Activated naive CD8-positive, alpha-beta T cell treated with anti-CD3 and anti-CD28 coated beads, Interleukin-2, amount 10 ng/mL, durations not matched to agents 7 days and 5 days (primary cell): ENCODE measurements at places on chromosomes 4 and X.

DNA sequence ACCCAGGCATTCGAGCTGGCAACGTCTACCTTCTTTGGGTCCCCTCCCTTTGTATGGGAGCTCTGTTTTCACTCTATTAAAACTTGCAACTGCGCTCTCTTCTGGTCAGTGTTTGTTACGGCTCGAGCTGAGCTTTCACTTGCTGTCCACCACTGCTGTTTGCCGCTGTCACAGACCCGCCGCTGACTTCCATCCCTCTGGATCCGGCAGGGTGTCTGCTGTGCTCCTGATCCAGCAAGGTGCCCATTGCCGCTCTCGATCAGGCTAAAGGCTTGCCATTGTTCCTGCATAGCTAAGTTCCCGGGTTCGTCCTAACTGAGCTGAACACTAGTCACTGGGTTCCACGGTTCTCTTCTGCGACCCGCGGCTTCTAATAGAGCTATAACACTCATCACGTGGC lies 183.5 kb upstream of the GALNTL6 start:
- no peak overlapping the region for H3K4me3 ChIP-seq
- H3K4me1 ChIP-seq, result no peaks in the 10 kb centered on the region
- H3K27ac ChIP-seq, result no peak overlapping the region

DNA sequence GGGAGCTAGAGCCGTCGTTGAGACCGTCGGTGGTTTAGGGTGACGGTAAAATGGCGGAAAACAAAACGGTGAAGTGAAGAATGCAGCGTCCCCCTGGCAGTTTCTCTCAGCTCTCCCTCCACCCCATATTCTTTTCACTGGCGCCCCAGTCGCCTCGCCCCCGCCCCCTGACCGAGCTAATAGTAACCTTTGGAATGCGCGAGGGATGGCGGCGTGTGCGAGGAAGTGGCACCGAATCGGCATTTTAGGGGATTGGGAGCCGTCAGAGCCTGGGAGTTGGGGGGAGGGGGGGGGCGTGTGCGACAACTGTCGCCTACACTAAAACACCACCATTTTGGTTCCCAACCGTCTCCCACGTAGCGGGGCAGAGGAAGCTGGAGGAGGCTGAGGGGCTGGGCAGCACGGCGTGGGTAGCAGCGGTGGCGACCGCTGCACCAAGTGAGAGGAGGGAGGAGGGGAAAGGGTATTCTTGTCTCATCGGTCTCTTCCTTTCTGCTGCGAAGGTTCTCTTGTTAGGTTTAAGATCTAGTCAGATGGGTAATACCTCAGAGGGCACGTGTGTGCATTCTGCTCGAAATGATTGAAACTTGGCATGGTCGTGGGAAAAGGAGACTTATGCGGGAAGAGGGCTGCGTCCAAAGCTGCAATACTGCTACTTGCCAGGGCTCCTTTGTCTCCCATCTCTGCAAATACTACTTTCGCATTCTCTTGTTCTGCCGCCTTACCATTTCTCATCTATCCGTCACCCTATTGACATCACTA lies 840 bp downstream of the ZNF711 start:
- peak overlapping the region; percentile 92 for H3K4me3 ChIP-seq
- H3K36me3 ChIP-seq, result no peaks in the 10 kb centered on the region
- DNase-seq, result peak; percentile 25
- H3K27ac ChIP-seq, result peak overlapping the region; percentile 60
- H3K27me3 ChIP-seq, result peaks cover 19% of the 10 kb centered on the region

DNA sequence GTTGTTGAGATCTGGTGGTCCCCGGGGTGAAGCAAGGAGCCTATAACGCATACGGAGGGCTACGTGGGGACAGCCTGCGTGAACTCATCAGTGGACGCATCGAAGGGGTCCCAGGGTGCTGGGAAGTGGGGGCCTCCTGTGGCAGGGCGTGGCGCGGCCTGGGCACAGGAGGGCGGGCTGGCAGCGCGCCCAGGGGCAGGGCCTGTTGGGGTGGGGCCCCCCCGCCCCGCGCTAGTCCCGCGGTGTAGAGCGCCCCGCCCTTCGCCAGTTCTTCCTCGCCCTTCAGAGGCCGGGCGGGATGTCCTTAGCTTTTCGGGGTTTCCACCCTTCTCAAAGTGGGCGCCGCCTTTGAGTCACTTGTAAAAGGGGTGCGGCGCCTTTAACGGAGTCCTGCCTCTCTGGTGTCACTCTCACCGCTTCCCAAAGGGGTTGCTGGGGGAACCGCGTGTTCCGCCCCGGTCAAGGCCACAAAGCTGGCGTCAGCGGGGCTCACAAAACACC lies 632 bp downstream of the PLP2 start:
- peaks cover 20% of the 10 kb centered on the region for H3K4me1 ChIP-seq
- peak overlapping the region; percentile 83 for H3K27ac ChIP-seq
- H3K36me3 ChIP-seq, result peaks cover 12% of the 10 kb centered on the region
- no peaks in the 10 kb centered on the region for H3K27me3 ChIP-seq
- DNase-seq, result peak; percentile 76

- peaks cover 20% of the 10 kb centered on the region for H3K36me3 ChIP-seq
- no peaks in the 10 kb centered on the region for H3K27me3 ChIP-seq
- DNase-seq, result no peak
- no peaks in the 10 kb centered on the region for H3K4me1 ChIP-seq
These were observed 119.2 kb upstream of the MAB21L2 start for GRCh38 chr4:150462743-150463142.

DNA sequence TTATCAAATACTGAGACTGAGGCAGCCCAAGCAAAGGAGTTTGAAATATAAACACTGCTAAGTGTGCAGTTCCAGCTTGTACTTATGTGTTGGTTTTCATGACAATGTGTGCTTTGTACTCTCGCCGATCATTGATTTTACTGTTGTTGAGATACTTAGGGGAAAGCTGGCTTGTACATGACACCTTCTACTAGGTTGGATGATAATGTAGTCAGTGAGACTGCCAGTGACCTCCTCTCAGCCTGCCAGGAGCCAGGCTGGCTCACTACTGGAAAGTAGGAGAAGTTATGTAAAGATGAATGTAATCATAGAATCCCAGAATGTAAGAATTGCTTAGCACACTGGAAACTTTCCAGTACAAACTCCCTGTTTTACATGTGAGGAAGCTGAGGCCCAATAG lies 132.0 kb downstream of the AFF2 start:
- no peak overlapping the region for H3K4me3 ChIP-seq
- no peak for DNase-seq
- H3K4me1 ChIP-seq, result no peaks in the 10 kb centered on the region
- no peaks in the 10 kb centered on the region for H3K27me3 ChIP-seq

DNA sequence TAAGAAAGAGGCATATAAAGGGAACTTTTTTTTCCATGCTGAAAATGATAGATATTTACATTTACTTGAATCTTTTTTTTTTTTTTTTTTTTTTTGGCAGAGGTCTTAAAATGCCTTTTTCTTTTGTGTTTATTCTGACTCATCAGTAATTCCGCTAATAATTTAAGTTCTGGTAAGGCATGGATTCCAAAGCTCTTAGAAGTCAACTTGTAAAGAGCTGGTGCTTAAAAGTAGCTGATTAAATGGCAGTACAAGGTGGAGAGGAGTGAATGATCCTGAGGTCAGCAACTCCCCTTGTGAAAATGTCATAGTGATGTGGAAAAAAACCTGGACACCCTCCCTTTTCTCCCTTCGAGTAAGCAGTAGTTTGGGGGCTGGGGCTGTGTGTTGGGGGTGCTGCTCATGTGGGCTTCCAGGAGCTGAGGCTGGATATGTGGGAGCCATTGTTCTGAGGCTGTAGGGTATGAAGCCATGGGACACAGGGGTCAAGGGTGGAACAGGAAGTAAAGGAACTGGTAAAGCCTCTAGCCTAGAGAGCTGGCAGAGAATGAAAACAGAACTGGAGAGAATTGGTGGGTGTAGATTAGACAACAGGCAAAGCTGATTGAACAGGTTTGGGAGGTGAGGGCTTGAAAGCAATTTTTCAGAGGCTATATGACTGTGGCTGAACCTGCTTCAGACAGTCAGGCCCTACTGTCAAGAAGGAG lies 41.0 kb upstream of the PITX2 start:
- no peaks in the 10 kb centered on the region for H3K36me3 ChIP-seq
- DNase-seq, result no peak
- no peak overlapping the region for H3K27ac ChIP-seq
- no peak overlapping the region for H3K4me3 ChIP-seq
- H3K4me1 ChIP-seq, result no peaks in the 10 kb centered on the region

GRCh38 chrX:149807747-149808458 lies 26.2 kb downstream of the MAGEA9 start:
- no peaks in the 10 kb centered on the region for H3K4me1 ChIP-seq
- H3K27me3 ChIP-seq, result peaks cover 5% of the 10 kb centered on the region
- H3K36me3 ChIP-seq, result no peaks in the 10 kb centered on the region
- no peak overlapping the region for H3K27ac ChIP-seq

DNA sequence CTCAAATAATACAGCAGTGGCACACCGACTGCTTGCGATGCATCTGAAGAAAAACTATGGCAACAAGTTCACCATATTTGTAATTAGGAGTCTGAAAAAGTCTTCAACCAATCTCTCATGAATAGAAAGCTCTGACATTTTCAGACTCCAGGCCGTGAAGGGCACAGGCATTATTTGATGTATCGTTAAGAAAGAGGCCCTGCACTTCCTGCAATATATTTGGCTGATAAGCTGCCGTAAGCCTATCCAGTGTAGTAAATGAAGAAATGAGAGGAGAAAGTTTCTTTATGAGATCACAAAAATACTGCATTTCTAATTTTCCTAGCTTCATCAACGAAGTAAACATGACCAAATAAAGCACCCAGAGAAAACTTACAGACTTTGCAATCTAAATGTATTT lies 613.8 kb upstream of the TECRL start:
- peaks cover 1% of the 10 kb centered on the region for H3K4me1 ChIP-seq
- no peak for DNase-seq
- no peaks in the 10 kb centered on the region for H3K36me3 ChIP-seq
- H3K4me3 ChIP-seq, result no peak overlapping the region

DNA sequence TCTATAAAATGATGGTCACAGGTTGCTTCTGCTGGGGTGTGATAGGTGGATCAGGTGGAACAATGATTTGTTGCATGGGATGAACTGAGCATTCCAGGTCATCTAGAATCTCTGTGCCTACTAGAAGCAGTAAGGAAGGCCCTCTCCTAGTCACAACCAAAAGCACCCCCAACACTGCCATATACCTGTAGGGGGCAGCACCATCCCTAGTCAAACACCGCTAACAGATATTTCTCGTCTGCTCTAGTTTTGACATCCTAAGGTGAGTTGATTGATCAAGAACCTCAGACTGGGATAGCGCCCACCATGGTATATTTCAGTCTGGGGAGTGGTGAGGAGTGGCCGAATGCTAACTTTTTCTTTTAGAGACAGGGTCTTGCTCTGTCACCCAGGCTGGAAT lies 160.2 kb downstream of the NHS start:
- H3K27me3 ChIP-seq, result no peaks in the 10 kb centered on the region
- DNase-seq, result peak; percentile 33
- no peaks in the 10 kb centered on the region for H3K36me3 ChIP-seq
- peaks cover 4% of the 10 kb centered on the region for H3K4me1 ChIP-seq

DNA sequence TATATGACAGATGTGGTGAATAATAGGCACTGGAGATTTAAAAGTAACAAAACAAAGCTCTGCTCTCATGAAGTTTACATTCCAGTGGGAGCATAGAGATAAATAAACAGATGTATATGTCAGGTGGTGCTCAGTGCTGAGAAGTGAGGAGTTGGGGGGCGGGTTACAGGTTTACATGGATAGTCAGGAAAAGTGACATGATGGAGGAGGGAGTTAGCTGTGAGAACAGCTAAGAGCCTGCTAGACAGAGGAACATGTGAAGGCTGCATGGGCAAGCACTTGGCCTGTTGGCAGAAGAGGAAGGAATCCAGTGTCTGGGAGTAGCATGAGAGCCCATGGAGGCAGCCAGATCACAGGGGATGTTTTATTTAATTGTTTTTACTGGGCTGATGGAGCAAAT lies 10.2 kb upstream of the TMEM156 start:
- DNase-seq, result no peak
- H3K36me3 ChIP-seq, result no peaks in the 10 kb centered on the region
- peak overlapping the region; percentile 18 for H3K27ac ChIP-seq
- H3K4me1 ChIP-seq, result peaks cover 27% of the 10 kb centered on the region

- H3K4me1 ChIP-seq, result no peaks in the 10 kb centered on the region
- no peak for DNase-seq
- no peaks in the 10 kb centered on the region for H3K36me3 ChIP-seq
- H3K4me3 ChIP-seq, result no peak overlapping the region
- no peaks in the 10 kb centered on the region for H3K27me3 ChIP-seq
- no peak overlapping the region for H3K27ac ChIP-seq
These were observed 755.9 kb downstream of the PCDH19 start for GRCh38 chrX:99654188-99654587.

- no peak overlapping the region for H3K27ac ChIP-seq
- no peak overlapping the region for H3K4me3 ChIP-seq
These were observed 354.9 kb downstream of the RPA4 start for GRCh38 chrX:97238632-97239031.

- peaks cover 41% of the 10 kb centered on the region for H3K4me1 ChIP-seq
- peak overlapping the region; percentile 88 for H3K27ac ChIP-seq
- peaks cover 4% of the 10 kb centered on the region for H3K36me3 ChIP-seq
- peak overlapping the region; percentile 68 for H3K4me3 ChIP-seq
These were observed 79.5 kb upstream of the FAM9C start for GRCh38 chrX:13123857-13124345.

DNA sequence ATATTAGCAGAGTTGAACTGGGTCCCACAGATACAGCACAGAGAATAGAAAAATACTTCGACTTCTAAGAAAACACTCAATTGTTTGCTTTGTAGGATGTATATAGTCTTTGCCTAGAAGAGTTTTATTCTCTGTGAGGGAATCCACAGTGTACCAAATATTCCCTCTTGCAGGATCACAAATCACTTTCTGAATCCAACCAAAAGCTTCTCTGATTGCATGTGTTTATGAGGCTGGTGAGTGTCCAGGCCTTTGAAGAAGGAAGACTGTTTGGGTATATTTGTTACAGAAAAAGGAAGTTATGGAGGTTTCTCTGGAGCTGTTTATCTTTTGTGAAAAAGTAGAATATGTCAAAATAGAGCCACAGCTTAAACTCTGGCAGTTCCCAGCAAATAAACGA lies 423.2 kb downstream of the AFF2 start:
- H3K27ac ChIP-seq, result no peak overlapping the region
- no peaks in the 10 kb centered on the region for H3K36me3 ChIP-seq
- no peaks in the 10 kb centered on the region for H3K27me3 ChIP-seq

- peak overlapping the region; percentile 87 for H3K27ac ChIP-seq
- peak overlapping the region; percentile 84 for H3K4me3 ChIP-seq
- peaks cover 45% of the 10 kb centered on the region for H3K36me3 ChIP-seq
- DNase-seq, result no peak
These were observed 13.5 kb downstream of the PRKX start for GRCh38 chrX:3699821-3700381.

DNA sequence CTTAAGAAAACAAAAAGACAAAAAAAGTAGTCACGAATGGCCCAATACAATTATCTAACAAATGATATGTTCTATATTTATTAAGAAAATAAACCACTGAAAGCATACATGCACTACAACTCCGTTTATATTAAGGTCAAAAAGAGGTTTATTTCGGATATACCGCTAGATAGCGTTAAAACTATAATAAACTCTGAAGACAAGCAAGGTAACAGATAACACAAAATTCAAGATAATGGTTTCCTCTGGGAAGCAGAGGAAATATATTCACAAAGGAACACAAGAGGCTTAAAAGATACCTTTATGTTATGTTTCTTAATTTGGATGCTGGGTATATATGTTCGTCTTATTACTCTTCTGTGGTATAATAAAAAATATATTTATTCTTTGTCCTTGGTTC lies 4.7 kb upstream of the FAM200B start:
- H3K27me3 ChIP-seq, result no peaks in the 10 kb centered on the region
- peaks cover 19% of the 10 kb centered on the region for H3K36me3 ChIP-seq
- no peak overlapping the region for H3K27ac ChIP-seq
- H3K4me3 ChIP-seq, result no peak overlapping the region
- peaks cover 30% of the 10 kb centered on the region for H3K4me1 ChIP-seq
- no peak for DNase-seq

- peaks cover 18% of the 10 kb centered on the region for H3K27me3 ChIP-seq
- no peak overlapping the region for H3K27ac ChIP-seq
- no peaks in the 10 kb centered on the region for H3K36me3 ChIP-seq
- no peak overlapping the region for H3K4me3 ChIP-seq
- DNase-seq, result no peak
These were observed 17.2 kb upstream of the SPRY1 start for GRCh38 chr4:123379392-123379791.
